Endothelial cell (in vitro differentiated cells): ENCODE measurements at places on chromosomes 5 and 9. TPM values are rescaled to one million over a fixed set of nuclear protein-coding genes. Genes with fewer than 3 reads are reported as not detected.
A peak's percentile ranks its signal among the peaks of the same experiment; 100 is the strongest.

- H3K36me3 ChIP-seq = no peaks in the 10 kb centered on the region
- H3K4me1 ChIP-seq = peaks cover 36% of the 10 kb centered on the region
- H3K27ac ChIP-seq = no peak overlapping the region
- H3K4me3 ChIP-seq = no peak overlapping the region
Observed at GRCh38 chr5:142171270-142171669, 62.7 kb downstream of the NDFIP1 start.

DNA sequence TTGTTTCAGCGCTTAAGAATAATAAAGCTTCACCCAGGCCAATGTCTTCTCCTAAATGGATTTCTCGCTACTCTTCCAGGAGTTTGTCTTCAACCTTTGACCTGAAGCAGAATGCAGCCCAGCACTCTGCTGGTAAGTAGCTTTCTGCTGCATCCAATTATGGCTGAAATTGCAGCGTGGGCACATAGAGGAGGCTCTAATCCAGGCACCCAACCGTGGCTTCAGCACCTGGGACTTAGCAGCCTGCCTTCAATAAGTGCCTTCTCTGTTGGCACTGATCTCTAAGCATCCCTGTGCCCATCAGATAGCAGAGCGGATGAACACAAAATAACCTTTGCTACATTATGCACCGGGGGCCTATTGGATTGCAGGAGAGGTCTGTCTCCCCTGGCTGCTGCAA, 105.2 kb downstream of the TRIM32 start:
- peaks cover 4% of the 10 kb centered on the region for H3K4me1 ChIP-seq
- H3K27ac ChIP-seq = no peak overlapping the region
- no peak overlapping the region for H3K4me3 ChIP-seq
- H3K27me3 ChIP-seq = no peaks in the 10 kb centered on the region
- DNase-seq = no peak

FAM151B gene
- total RNA-seq = 2.1 TPM

DNA sequence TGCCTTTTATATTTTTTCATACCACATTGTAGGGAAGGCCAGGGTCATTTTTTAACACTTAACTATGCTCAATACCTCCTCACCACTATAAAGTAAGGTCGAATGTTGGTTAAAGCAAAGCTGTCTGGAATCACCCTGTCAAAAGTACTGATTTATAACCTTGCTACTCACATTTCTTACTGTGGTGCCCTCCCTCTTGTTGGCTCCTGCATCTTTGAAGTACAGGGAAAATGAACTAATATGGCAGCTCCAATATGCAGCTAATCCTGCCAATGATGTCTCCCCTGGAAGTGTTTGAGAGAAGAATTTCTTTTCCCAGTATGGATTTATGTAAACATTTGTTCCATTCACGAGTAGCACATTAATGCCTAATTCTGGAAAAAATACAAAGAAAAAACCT, 108.4 kb upstream of the RPS23 start:
- no peak for DNase-seq
- H3K27ac ChIP-seq = no peak overlapping the region
- no peaks in the 10 kb centered on the region for H3K27me3 ChIP-seq
- no peaks in the 10 kb centered on the region for H3K4me1 ChIP-seq

- peaks cover 8% of the 10 kb centered on the region for H3K36me3 ChIP-seq
- H3K4me3 ChIP-seq = no peak overlapping the region
- H3K4me1 ChIP-seq = no peaks in the 10 kb centered on the region
- peaks cover 5% of the 10 kb centered on the region for H3K27me3 ChIP-seq
Observed at GRCh38 chr9:135273008-135273407, 185.5 kb downstream of the OLFM1 start.

GCNT4 gene
- total RNA-seq = 0.54 TPM

NEURL1B gene
- 0.13 TPM for total RNA-seq

C9orf50 gene
- total RNA-seq = not detected

PCA3 gene
- total RNA-seq = 0.62 TPM

- no peak overlapping the region for H3K4me3 ChIP-seq
- H3K27ac ChIP-seq = no peak overlapping the region
- H3K4me1 ChIP-seq = peaks cover 4% of the 10 kb centered on the region
- no peak for DNase-seq
- no peaks in the 10 kb centered on the region for H3K36me3 ChIP-seq
Observed at GRCh38 chr9:22103685-22104575, 94.8 kb upstream of the CDKN2B start.

DNA sequence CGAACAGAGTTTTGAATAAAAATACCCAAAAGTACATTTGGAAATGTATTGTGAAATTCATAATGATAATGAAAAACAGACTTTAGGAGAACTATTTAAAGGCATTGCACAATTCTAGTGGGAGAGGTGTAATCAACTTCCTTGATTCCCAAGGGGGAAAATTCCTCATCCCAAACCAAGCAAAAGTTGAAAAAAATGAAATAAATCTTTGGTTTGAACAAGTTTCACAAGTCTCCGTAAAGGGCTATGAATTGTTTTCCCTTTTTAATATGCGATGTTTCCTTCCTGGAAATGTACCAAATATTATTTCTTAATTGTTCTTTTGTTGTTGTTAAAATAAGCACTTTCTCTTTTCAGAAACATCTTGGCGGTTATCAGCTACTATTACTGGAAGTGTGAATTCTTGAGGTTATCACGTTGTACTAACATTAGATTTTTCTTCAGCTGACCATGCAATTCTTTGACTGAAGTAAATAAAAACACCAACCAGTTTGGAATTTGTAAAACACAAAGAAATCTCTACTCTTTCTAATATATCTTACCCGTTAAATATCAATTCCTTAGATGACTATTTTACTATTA, 59.3 kb downstream of the SVEP1 start:
- H3K27me3 ChIP-seq = peaks cover 2% of the 10 kb centered on the region
- H3K27ac ChIP-seq = no peak overlapping the region
- no peak for DNase-seq
- no peak overlapping the region for H3K4me3 ChIP-seq
- H3K36me3 ChIP-seq = no peaks in the 10 kb centered on the region
- H3K4me1 ChIP-seq = peaks cover 2% of the 10 kb centered on the region

ACOT12 gene
- not detected for total RNA-seq

DNA sequence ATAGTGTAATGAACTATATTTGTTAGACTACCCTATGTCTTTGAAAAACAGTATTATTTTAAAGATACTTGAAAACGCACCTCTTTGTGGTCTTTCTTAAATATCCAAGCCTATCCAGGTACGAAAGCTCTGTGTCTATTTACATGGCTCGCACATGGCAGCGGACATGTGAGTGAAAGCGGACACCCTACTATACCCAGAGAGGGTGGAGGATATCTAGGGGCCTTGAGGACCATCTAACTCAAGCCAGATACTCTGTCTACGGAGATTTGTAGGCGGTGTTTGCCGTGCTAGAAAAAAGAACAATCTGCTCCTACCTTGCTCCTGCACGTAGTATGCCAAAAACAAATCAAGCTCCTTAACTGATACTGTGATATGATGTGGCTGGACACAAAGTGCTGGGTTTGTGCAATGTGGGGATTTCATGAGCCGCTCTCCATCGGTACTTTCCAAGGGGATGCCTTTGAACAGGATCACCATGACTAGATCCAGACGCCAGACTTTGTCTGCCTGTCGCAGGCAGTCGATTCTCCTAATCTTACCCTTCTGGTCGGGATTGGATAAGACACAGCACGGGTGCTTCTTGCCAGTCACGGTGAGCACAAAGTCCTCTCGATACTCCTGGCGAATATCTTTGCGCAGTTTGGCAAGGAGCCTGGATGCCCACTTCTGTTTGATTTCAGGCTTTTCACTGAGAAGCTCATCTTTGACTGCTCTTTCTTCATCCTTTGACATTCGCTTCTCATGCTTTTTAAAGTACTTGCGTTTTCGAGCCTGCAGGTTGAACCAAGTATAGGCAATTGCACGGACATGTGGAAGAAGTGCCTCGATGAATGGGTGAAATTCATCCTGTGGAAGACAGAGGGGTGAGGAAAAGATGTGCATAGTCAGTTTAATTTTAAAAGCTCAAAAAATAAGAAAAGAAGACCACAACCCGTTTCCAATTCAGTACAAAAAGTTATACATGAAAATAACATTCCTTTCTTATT, 7.0 kb downstream of the NFIB start:
- H3K27me3 ChIP-seq = peaks cover 2% of the 10 kb centered on the region
- peaks cover 44% of the 10 kb centered on the region for H3K36me3 ChIP-seq
- peak overlapping the region; percentile 17 for H3K4me3 ChIP-seq
- DNase-seq = no peak
- H3K27ac ChIP-seq = no peak overlapping the region
- peaks cover 55% of the 10 kb centered on the region for H3K4me1 ChIP-seq

CBY3 gene
- not detected for total RNA-seq

PAPPA gene
- 1.4 TPM for total RNA-seq

DNA sequence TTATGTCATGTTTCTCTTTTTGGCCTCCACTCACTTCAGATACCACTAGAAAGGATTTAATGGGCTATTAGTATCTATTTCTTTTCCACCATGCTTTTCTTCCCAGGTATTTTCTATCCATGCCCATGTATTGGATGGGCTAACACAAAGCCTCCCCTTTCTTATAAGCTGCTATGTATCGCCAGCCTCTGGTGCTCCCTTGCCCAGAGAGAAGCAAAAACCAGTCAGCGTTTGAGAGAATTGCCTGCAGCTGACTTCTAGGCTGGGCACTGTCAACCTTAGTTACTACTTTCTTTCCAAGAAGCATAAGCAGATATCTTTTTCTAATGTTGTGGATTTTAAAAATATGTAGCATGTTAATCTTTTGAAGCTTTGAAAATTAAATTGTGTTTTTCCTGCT, 30.2 kb upstream of the HSPB3 start:
- H3K4me3 ChIP-seq = no peak overlapping the region
- H3K36me3 ChIP-seq = no peaks in the 10 kb centered on the region
- H3K27me3 ChIP-seq = no peaks in the 10 kb centered on the region
- no peaks in the 10 kb centered on the region for H3K4me1 ChIP-seq
- no peak overlapping the region for H3K27ac ChIP-seq
